ENCODE measurements at places on chromosomes 11 and 22.

GRCh38 chr11:61332281-61332796 is 566 bp downstream of the DDB1 start:
- no peak for DNase-seq

DNA sequence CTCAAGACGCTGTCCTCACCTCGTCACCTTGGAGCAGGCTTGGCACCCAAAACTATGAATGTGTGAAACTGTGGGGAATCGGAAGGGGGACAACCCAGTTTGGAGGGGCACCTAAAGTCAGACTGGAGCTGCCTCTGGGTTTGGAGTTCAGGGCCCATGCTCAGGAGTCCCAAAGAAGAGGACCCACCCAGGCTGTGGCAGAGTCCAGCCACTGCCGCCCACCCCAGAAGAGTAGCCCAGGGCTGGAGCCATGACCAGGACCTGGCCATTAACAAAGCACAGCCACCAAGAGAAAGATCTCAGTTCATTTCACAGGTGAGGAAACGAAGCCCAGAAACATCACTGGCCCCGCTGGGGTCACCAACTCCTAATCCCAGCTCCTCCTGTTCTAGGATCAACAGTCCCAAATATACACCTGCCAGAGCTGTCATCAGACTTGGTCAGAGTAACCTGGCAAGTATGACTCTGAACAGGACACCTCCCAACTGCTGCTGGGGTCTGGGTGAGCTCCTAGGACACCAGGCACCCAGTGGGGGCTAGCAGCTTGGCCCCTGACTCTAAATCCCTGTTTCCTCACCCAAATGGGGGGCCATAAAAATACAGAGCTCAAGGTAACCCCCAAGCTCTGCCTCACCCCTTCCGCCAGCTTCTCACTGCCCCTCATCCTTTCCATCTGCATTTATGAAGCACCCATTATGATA is 2.7 kb downstream of the RAB3IL1 start:
- DNase-seq, result no peak

DNA sequence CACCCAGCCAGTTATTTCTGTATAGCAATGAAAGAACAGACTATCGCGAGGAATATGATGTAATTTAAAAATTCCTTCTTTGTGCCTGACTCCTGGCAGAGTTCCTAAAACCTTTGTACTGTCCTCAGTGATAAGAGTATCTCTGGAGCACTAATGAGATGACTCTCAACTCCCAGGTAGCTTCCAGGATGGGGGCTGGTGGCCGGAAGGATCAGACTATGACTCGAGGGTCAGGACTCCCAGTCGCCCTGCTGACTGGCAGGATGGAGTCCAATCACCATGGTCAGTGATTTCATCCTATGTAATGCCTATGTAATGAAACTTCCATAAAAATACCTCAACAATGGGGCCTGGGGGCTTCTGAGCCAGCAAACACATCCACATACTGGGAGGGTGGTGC is 135.1 kb downstream of the SHANK2 start:
- DNase-seq, result no peak

GRCh38 chr11:121574801-121575200 is 122.0 kb upstream of the SORL1-AS1 start:
- no peak for DNase-seq

DNA sequence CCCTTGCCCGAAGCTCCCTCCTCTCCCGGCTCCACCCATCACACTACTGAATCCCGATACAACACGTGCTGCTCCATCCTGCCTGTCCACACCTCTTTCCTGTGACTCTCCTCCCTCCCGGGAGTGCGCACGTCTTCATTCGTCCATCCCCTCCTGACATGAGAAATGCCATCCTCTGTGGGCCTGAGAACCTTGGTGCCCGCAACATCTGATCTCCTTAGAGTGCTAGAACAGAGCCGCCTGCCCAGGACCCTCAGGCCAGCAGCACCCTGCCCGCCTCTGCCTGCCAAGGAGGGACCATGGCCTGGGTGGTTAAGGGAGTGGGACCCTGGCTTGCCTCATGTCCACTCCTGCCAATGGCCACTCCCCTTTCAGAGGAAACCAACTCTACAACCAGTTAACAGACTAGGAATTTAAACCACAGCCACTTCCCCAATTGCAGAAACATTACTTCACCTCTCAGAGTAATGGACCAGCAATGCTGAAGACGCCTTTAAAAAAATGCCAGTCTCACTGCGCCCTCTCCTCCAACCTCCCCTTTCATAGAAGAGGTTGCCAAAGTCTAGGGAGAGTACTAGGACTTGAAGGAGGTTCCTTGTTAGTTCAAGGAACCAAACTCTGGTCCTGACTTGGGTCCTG is 466.3 kb downstream of the OPCML start:
- DNase-seq, result no peak

GRCh38 chr11:62705413-62705812 is 1.8 kb downstream of the BSCL2 start:
- no peak for DNase-seq

DNA sequence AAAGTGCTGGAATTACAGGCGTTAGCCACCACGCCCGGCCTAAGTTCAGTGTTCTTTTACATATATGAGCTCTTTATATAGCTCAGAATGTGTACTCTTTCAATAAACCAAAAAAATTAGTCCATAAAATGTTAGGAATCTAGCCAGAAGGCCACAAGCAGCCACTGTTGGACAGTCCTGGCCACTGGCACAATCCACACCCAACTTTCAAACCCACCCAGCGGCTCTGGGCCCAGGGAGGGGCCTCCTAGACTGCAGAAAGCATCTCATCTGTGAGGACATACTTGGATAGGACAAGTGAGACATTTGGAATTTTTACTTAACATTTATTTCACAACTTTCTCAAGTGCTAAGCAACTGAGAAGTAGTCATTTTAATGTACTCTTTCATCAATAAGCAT is 6.4 kb downstream of the PACSIN2 start:
- DNase-seq, result no peak

DNA sequence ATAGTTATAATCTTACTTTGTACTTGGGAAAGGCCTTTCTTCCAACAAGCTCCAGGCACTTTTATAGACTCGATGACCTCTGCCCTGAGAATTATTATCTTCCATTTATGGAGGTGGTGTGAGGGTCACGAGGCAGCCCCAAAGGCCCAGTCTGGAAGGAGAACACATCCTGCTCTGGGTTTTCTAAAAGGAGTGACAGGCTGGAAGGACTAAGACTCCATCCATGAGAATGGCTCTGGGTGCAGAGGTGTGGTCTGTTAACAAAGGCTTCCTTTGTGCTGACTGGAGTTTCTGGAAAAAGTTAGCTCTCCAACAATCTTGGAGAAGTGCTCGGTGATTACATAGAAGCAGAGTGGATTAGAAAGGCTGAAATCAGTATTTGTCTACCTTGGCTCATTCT is 74.7 kb upstream of the SESN3 start:
- DNase-seq, result no peak

GRCh38 chr22:50207383-50208140 is 6.8 kb downstream of the SELENOO start:
- DNase-seq, result no peak

DNA sequence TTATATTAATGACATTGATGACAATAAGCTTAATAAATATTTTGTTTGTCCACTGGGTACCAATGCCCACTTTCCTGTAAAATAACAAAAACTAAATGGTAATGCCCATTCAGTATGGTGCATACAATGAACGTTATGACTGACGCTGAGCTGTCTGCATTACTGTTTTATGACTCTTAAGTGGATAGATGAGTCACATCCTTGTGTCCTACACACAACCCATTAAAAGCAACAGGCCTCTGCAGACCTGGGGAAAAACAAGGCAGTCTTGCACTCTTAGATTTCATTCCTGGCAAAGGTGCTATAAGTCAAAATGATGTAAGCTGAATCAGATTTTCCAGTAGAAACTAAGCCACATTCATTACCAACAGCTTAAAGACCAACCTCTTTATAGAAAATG is 176.3 kb upstream of the TMEM45B start:
- DNase-seq, result no peak
